Activated naive CD4-positive, alpha-beta T cell treated with anti-CD3 and anti-CD28 coated beads, Interleukin-2, amount 10 ng/mL, durations not matched to agents 7 days and 5 days (primary cell): ENCODE measurements at places on chromosomes 16 and 17.

GRCh38 chr16:69834807-69835466 is 72.8 kb downstream of the WWP2 start:
- DNase-seq, result no peak

- peak; percentile 86 for DNase-seq
These were observed 6.1 kb upstream of the RNF157 start for GRCh38 chr17:76246080-76247066.

DNA sequence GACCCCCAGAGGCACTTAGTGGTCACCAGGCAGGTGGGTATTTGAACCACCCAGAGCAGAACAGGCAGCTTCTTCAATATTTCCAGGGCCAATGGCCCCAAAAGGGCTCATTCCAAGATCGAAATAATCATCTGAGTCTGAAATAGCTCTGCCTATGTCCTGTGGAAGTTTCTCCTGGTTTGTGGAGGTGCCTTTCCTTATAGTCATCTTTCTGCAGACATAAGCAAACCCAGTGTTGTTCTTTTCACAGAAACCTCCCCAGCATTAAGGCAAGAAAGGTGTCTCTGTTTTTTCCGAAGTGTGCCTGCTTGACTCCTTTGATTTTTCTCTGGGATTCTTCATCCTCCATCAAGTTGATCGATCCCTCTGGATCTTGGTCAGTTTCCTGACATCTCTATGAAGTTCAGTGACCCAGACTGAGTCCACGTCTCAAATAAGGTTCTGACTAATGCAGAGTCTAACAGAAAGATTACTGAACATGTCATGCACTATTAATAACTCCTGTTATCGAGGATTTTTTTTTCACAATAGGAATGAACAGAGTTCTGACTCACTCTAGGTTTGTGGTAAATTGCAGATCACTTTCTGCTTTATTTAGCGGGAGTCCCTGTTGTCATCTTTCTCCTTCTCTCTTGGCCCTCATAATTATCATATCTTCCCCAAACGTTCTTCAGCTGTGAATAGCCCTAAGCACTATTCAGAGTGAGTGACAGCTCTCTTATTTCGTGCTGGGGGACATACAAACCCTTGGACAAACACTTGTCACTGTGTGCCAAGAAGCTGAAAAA is 1.5 kb downstream of the LRRC3C start:
- DNase-seq, result no peak

GRCh38 chr17:73208139-73208827 is 15.4 kb downstream of the COG1 start:
- no peak for DNase-seq

DNA sequence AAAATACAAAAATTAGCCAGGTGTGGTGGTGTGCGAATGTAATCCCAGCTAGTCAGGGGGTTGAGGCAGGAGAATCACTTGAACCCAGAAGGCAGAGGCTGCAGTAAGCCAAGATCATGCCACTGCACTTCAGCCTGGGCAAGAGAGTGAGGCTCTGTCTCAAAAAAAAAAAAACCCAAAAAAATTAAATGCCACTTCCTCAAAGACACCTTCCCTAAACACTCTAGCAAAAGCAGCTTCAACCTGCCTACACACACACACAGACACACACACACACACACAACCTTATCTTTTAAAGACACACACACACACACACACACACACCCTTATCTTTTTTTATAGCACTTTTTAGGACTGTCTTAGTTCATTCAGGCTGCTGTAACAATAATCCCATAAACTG is 201.7 kb upstream of the PSMD7 start:
- no peak for DNase-seq

DNA sequence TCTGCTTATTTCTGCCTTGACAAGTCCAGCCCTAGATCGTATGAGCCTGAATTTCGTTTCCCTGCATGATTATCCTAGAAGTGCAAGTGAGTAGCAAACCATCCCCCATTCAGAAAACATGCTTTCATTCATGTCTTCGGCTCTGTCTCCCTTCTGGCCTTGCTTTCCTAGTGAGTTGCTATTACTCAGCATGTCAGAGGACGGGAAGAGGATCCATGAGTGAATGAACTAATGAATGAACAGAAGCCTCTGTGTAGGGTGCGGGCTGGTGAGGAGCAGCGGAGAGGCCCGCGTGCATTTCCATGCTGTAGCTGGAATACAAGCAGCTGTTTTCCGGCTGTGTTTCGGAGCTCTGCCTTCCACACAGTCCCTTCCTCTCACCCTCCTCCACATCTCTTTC is 155.7 kb upstream of the NOL11 start:
- DNase-seq, result no peak

- no peak for DNase-seq
These were observed 2.7 kb downstream of the UTP18 start for GRCh38 chr17:51263006-51263405.

- no peak for DNase-seq
These were observed 108.5 kb downstream of the MAF start for GRCh38 chr16:79492036-79492435.

DNA sequence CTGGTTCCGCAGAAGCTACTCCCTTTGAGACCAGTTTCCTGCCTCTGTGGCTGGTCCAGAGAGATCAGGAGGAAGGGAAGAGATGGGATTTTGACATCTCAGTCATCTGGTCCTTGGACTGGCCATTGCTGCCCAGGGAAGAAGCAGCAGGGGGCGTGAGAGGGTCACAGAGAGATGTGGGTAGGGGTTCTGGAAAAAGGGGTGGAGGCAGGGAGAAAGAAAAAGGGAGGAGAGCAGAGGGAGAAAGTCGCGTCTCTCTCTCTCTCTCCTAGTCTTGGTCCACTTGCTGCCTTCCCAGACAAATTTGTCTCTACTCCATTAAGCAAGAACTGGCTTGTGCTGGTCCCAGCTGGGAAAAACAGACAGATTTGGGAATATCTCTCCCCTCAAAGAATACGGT is 4.4 kb downstream of the SHBG start:
- peak; percentile 49 for DNase-seq

DNA sequence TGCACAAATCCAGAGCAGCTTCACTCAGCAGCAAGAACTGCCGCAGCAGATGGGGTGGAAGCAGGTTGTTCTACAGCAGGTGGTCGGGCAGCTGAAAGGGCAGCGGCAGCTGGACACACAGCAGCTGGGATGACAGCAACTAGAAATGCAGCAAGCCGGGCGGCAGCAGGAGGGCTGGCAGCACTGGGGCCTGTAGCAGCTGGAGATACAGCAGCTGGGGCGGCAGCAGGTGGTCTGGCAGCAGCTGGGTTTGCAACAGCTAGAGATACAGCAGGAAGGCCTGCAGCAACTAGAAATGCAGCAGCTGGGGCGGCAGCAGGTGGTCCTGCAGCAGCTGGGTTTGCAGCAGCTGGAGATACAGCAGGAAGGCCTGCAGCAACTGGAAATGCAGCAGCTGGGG is 460 bp downstream of the KRTAP4-3 start:
- no peak for DNase-seq

DNA sequence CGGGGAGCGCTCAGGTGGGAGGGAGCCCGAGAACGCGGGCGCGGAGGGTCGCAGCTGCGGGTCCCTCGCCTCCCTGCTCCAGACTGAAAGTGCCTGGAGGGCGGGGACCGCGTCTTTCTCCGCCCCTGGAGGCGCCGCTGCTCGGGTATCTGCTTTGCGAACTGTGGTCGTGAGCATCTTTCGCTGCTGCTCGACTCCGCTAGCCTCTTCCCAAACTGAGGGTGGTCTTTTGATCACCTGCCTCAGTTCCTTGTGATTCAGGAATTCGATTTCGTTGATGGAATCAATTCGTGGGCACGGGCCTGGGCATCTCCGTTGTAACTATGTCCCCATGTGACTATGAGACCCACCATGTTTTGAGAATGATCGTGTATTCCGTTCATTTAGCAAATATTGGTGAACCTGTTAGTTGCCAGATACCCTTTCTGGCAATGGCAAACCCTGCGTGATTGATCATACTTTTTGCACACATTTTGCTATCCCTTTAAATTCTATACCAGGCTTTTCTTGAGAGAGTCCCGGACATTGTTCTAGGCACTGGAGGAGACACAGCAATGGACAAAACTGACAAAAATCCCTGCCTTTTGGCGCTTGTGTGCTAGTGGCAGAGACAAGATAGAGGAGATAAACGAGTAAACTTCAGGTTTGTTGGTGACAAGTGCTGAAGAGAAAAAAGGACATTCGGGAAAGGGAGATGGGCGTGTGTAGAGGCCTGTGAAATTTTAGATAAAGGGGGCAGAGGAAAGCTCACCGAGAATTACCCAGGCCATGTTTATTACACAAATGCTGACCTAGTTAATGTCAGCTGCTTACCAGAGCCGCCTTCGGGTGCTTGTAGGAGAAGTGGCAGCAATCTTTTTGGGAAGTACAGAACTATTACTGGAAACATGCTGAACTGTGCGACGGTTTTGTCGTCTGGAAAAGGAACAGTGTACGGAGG is 948 bp downstream of the UTP18 start:
- peak; percentile 84 for DNase-seq

GRCh38 chr16:89256651-89257254 is 39.2 kb downstream of the ZNF778 start:
- DNase-seq, result peak; percentile 79

DNA sequence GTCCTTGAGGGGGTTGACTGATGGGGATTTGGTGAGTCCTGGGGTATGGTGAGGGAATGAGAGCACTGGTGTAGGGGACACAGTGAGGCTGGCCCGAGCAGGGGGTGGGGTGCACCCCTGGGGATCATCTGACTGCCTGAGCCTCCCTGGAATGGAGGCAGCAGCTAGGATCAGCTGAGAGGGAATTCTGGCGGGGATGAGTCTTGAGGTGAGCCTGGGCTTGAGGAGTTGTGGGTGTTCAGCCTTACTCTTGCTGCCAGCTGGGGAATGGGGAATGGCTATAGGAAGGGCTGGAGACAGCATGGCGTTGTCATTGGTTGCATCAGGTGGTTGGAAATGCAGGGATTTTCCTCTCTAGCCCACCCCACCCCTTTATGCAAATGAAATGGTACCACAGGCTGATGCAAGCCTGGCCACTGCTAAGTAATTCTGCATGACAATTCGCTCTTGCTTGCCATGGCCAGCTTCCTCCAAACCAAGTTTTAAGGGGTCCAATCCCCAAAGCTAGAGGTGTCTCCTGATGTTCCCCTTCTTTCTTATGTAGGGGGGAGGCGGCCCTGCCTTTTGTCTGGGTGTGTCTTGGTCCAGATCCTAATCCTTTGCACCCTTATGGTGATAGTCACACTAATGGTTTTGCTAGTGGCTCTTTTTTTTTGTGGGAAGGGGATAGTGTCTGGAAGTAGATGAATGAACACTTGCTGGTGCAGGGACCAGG is 7.5 kb downstream of the NFE2L1 start:
- DNase-seq, result no peak

DNA sequence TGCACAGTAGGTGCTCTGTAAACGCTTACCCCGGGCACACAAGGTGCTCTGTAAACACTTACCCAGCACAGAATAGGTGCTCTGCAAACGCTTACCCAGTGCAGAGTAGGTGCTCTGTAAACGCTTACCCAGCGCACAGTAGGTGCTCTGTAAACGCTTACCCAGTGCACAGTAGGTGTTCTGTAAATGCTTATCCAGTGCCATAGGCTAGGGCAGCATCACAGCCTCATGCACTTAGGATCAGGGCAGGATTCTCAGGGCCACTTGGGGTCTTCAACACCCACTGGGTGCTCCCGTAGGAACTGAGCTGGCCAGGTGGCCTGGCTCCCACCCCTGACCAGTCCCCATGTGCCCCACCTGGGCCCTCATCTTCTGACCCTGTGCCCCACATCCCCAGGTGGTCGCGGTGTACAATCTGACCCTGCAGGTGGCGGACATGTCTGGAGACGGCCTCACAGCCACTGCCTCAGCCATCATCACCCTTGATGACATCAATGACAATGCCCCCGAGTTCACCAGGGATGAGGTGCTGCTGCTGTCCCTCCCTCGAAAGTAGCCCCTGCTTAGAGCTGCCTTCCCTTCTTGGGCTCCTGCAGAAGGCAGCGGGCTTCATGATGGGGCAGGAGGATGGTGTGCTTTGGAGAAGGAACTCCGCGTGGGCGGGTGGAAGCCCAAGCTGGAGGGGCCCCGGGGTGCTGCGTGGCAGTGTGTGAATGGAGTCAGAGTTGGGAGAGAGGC is 13.1 kb downstream of the SLC22A31 start:
- DNase-seq, result peak; percentile 54

GRCh38 chr16:27952811-27953210 is 110.7 kb downstream of the GSG1L start:
- no peak for DNase-seq

GRCh38 chr16:48003206-48003907 is 152.4 kb downstream of the ABCC12 start:
- DNase-seq, result no peak

GRCh38 chr16:79901522-79901921 is 301.0 kb upstream of the MAF start:
- no peak for DNase-seq
